ENCODE measurements at places on chromosomes 5 and 9.
A peak's percentile ranks its signal among the peaks of the same experiment; 100 is the strongest.

DNA sequence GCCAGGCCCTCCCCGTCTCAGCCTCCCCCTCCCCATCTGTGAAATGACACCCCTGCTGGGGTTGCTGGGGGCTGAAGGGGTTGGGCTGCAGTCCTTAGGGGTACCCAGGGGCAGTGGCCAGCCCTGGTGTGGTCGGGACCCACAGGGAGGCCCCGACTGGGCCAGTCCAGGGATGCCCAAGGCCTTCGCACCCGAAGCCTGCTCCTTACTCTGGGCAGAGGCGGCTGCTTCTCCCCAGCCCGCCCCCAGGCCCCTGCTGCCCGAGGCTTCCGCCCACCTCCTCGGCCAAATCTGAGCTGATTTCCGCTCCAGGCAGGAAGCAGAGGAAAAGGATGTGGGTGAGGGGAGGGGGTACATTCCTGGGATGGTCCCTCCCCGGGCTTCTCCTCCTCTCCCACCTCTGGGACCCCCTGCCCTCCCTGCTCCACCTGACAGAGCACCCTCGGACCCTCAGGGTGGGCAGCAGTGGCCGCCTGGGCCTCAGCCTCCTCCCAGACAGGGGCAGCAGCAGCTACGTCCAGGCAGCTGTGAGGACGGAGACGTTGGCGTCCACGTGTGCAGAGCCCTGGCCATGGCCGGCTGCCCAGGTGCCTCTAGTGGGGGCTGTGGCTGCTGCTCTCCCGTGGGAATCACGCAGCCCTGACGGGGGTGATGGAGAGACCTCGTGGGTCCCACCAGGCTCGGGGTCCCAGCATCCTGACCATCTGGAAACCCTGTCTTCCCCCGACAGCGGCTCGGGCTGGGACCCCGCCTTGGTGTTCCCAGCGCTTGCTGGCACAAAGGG lies 4.2 kb upstream of the NRARP start:
- DNase-seq = no peak

GRCh38 chr5:36279054-36279698 lies 22.5 kb downstream of the RANBP3L start:
- DNase-seq = no peak

DNA sequence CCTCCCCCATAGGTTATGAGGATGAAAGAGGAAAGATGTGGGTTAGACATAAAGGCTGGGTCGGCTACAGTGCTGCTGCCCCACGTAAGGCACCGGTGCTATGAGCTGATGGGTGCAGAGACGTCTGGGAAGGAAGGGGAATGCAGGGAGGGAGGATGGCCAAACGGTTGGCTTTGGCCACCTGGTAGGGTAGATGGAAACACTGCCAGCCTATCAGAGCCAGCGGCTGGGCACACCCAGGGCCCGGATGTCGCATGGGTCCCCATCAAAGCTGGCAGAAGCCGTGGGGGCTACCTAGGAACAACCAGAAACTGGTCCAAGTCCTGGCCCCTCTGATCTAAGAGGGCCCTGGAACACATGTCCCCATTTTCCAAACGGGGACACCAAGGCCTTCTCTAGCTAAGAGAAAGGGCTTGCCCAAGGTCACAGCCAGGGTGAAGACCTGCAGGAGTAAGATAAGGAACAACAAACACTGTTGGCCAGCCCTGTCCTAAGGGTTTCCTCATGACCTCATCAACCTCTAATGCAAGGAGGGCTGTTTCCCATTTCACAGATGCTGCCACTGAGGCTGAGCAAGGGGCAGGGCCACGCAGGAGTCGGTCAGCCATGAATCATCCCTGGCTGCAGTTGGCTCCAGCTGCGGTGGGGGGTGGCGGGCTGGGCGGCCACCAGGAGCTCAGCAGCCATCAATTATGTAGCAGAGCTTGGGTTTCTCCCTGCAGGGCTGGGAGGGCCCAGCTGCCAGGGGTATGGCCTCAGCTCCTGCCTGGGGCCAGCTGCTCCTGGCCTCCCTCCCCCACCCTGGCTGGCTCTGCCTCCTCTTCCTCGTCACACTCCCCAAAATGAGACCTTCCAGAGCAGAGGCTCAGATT lies 4.9 kb downstream of the SH3GLB2 start:
- DNase-seq = no peak

DNA sequence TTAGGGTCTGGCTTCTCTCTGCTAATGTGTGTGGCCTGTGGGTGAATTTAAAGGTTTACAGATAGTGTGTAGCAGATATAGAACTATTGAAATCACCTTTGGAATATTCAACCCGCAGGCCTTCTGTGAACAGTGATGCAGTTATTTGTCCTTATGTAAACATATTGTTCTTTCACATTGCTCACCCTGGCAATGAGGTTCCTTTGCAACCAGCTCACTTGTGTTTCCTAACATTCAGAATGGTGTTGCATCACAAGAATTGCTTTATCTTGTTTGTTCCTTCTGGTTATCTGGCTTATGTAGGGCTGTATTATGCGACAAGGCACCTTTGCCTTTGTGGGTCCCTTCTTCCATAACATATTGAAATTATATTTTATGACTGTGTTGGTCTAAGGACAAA lies 370.3 kb downstream of the NNT start:
- DNase-seq = no peak

DNA sequence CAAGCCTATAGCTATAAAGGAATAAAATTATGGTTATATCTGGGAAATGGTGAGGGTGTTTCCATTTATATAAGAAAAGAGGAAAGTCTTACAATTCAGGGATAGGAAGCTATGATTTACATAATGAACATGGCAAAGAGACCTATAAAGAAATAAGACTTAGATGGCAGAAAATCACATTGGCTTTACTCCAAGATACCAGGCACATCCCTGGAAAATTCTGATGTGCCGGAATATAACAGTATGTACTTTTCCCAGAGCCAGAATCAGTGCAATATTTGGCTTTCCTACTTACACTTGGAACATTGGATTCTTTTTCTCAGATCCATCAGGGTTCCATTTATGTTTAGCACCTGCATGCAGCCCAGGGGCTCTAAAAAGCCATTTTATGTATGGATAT lies 357.8 kb downstream of the CETN3 start:
- DNase-seq = no peak

GRCh38 chr9:99497641-99498040 lies 275.6 kb downstream of the SEC61B start:
- no peak for DNase-seq

GRCh38 chr9:107227774-107228173 lies 55.3 kb upstream of the RAD23B start:
- no peak for DNase-seq

- DNase-seq = no peak
These were observed 1.1 kb upstream of the SNX24 start for GRCh38 chr5:122844136-122844909.

GRCh38 chr9:119298076-119298853 lies 71.0 kb downstream of the BRINP1 start:
- no peak for DNase-seq

- DNase-seq = peak; percentile 33
These were observed 1.2 kb downstream of the ST8SIA4 start for GRCh38 chr5:100901821-100902341.
